Smooth muscle cell of the pulmonary artery (primary cell): ENCODE measurements at places on chromosomes 16 and 17. TPM values are rescaled to one million over a fixed set of nuclear protein-coding genes. Genes with fewer than 3 reads are reported as not detected.

Gene CMTM4
- total RNA-seq, result 24.0 and 31.8 TPM in 2 replicates

Gene TMEM98
- 69.9 and 196 TPM in 2 replicates for total RNA-seq

Gene SPNS2
- total RNA-seq, result 0.13 and 0.40 TPM in 2 replicates

Gene FGF11
- 12.9 and 16.7 TPM in 2 replicates for total RNA-seq

Gene TPSG1
- not detected in 2 replicates for total RNA-seq

Gene PTGES3L
- total RNA-seq, result 0.07 and 0.23 TPM in 2 replicates

Gene KRTAP3-2
- total RNA-seq, result not detected in 2 replicates

Gene NTN3
- total RNA-seq, result 0.85 and 1.3 TPM in 2 replicates

Gene ADAP2
- 2.6 and 3.3 TPM in 2 replicates for total RNA-seq

Gene MT1F
- 2.0 TPM in 1 of 2 replicates, not detected in the other for total RNA-seq

Gene GAST
- not detected in 2 replicates for total RNA-seq

Gene CACNG1
- not detected in 2 replicates for total RNA-seq
